Mesothelial cell of epicardium (in vitro differentiated cells): ENCODE measurements at places on chromosomes 1 and 21.

DNA sequence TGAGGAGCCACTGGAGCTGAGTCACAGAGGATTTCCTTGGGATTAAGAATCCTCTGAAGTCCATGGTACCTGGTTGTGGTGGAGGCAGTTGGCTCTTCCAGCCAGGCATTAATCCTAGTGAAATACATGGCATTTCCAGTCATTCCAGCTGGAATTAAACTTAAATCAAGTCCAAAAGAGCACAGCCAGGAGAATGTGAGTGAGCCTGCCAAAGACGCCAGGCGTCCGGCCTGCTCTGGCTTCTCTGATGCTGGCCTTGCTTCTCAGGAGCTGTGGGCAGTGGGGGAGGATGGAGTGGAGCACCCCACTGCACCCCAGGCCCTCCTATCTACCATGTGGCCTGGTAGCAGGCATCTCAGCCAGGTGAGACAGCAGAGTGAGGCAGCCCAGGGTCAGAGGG lies 23.4 kb upstream of the TENT5C start:
- no peaks in the 10 kb centered on the region for H3K4me1 ChIP-seq
- no peaks in the 10 kb centered on the region for H3K27me3 ChIP-seq
- no peak for DNase-seq
- no peak overlapping the region for H3K4me3 ChIP-seq

DNA sequence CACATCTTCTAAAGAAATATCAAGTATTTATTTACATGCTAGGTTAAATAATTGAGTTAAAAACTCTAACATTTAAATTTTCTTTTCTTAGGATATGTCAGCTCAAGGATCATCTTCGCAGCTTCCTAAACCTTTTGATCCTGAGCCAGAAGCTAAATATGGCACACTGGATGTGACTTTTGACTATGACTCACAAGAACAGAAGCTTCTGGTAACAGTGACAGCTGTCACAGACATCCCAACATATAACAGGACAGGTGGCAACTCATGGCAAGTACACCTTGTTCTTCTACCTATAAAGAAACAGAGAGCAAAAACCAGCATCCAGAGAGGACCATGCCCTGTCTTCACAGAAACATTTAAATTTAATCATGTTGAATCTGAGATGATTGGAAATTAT lies 132.7 kb upstream of the SERTAD4 start:
- DNase-seq, result no peak
- H3K27ac ChIP-seq, result no peak overlapping the region
- no peak overlapping the region for H3K4me3 ChIP-seq

- no peak for DNase-seq
- H3K27me3 ChIP-seq, result peaks cover 2% of the 10 kb centered on the region
- H3K4me3 ChIP-seq, result no peak overlapping the region
- no peaks in the 10 kb centered on the region for H3K36me3 ChIP-seq
These were observed 9.5 kb upstream of the PIGR start for GRCh38 chr1:206955476-206956451.

DNA sequence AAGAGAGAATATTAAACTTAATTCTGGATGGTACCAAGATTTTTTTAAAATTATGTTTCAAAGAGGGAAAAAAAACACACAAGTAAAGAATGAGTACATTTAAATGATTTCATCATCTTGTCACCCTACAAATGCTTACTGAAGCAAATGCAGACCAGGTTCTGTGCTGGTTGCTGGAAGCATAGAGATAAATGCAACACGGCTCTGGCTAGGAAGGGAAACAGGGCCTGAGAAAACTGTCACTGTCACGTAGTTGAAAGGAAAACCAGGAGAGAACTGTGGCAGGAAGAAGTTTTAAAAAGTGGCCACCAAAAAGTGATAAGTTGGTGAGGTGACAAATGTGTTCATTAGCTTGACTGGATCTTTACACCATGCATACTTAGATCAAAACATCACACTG lies 336.9 kb upstream of the NFIA start:
- H3K36me3 ChIP-seq, result no peaks in the 10 kb centered on the region
- H3K27me3 ChIP-seq, result peaks cover 1% of the 10 kb centered on the region
- no peak for DNase-seq
- H3K4me3 ChIP-seq, result no peak overlapping the region
- peaks cover 12% of the 10 kb centered on the region for H3K4me1 ChIP-seq
- H3K27ac ChIP-seq, result peak overlapping the region; percentile 20

- H3K27me3 ChIP-seq, result no peaks in the 10 kb centered on the region
- H3K4me1 ChIP-seq, result peaks cover 12% of the 10 kb centered on the region
- H3K4me3 ChIP-seq, result no peak overlapping the region
- DNase-seq, result no peak
These were observed 11.3 kb upstream of the MARK1 start for GRCh38 chr1:220516722-220517042.

GRCh38 chr1:105100102-105100501 lies 1350.4 kb downstream of the AMY1C start:
- H3K4me3 ChIP-seq, result no peak overlapping the region
- no peak for DNase-seq
- H3K27me3 ChIP-seq, result no peaks in the 10 kb centered on the region
- H3K4me1 ChIP-seq, result peaks cover 2% of the 10 kb centered on the region
- no peaks in the 10 kb centered on the region for H3K36me3 ChIP-seq
- no peak overlapping the region for H3K27ac ChIP-seq

GRCh38 chr1:47209091-47209490 lies 19.3 kb upstream of the PDZK1IP1 start:
- no peak overlapping the region for H3K27ac ChIP-seq

- peaks cover 6% of the 10 kb centered on the region for H3K36me3 ChIP-seq
- no peak overlapping the region for H3K27ac ChIP-seq
- H3K4me1 ChIP-seq, result peaks cover 21% of the 10 kb centered on the region
- H3K27me3 ChIP-seq, result no peaks in the 10 kb centered on the region
- no peak overlapping the region for H3K4me3 ChIP-seq
These were observed 864.3 kb upstream of the ADAMTS5 start for GRCh38 chr21:27831177-27831576.

DNA sequence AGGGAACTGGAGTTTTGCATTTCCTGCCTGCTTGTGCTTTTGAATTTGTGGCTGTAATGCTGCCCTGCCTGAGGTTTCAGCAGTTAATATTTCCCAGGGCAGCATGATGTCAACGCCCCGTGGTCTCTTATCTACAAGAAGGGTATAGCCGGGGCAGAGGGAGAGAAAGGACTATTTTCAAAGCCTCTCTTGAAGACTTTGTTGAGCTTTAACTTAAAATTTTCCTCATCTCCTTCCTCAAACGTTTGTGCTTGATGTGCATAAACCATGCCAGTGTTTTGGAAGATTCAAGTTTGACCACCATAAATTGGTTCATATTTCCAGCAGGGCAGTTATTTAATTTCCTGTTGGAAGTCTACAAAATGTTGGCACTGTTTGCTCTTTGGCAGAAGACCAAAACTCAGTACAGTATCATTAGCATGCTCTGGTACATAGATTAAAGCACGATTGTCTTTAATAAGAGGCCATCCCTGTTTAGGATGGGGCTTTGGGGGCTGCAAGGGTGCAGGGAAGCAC lies 43.4 kb downstream of the ROR1 start:
- H3K27ac ChIP-seq, result peak overlapping the region; percentile 83
- H3K4me3 ChIP-seq, result no peak overlapping the region
- H3K4me1 ChIP-seq, result peaks cover 40% of the 10 kb centered on the region
- H3K36me3 ChIP-seq, result peaks cover 15% of the 10 kb centered on the region
- H3K27me3 ChIP-seq, result no peaks in the 10 kb centered on the region

DNA sequence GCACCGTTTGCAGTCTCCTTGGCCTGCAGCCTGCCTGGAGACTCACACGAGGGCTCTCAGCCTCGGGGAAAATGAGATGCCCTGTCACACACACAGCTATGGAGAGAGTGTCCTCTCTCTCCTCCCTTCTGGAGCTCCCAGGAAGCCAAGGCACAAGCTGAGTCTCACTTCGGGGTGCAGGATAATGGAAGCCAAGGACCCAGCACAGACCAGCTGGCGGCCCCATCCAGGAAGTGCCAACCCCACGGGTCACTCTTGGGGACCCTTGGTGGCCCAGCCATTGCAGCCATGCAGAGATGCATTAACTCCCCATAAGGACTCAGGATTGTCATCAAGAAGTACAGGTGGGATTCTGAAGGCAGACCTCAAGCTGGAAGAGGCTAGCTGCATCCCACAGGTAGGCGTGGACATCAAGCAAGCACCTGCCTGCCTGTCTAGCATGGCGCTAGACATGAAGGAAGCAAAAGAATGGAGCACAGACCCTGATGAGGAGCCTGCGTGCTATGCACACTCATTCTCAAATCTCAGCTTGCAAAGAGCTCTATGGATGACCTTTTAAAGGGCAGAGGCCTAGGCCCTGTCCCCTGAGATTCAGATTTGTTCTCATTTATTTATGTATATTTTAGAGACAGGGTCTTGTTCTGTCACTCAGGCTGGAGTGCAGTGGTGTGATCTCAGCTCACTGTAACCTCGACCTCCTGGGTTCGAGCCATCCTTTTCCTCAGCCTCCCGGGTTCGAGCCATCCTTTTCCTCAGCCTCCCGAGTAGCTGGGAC lies 49.9 kb downstream of the IRF2BP2 start:
- H3K4me3 ChIP-seq, result no peak overlapping the region
- H3K36me3 ChIP-seq, result no peaks in the 10 kb centered on the region
- no peaks in the 10 kb centered on the region for H3K27me3 ChIP-seq
- peak; percentile 25 for DNase-seq
- peaks cover 31% of the 10 kb centered on the region for H3K4me1 ChIP-seq
- H3K27ac ChIP-seq, result no peak overlapping the region

GRCh38 chr1:110197905-110198629 lies 12.0 kb upstream of the KCNC4 start:
- no peak overlapping the region for H3K27ac ChIP-seq
- no peak for DNase-seq
- H3K36me3 ChIP-seq, result no peaks in the 10 kb centered on the region
- peaks cover 6% of the 10 kb centered on the region for H3K27me3 ChIP-seq
- peaks cover 4% of the 10 kb centered on the region for H3K4me1 ChIP-seq

- peak overlapping the region; percentile 98 for H3K27ac ChIP-seq
- no peak for DNase-seq
- H3K4me1 ChIP-seq, result peaks cover 18% of the 10 kb centered on the region
- H3K27me3 ChIP-seq, result no peaks in the 10 kb centered on the region
- H3K36me3 ChIP-seq, result peaks cover 6% of the 10 kb centered on the region
These were observed 422 bp upstream of the RSBN1 start for GRCh38 chr1:113812661-113813135.

DNA sequence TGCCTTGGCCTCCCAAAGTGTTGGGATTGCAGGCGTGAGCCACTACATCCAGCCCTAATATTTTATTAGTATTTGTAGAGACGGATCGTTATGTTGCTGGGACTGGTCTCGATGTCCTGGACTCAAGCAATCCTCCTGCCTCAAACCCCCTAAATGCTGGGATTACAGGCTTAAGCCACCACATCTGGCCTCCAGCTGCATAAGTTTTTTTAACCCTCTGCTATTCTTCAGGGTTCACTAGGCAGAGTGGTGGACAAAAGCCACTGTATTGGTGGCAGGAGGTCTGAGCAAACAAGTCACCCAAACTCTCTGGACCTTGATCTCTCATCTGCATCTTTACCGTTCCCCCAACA lies 10.1 kb upstream of the CLIC4 start:
- no peaks in the 10 kb centered on the region for H3K27me3 ChIP-seq
- peak overlapping the region; percentile 90 for H3K27ac ChIP-seq
- H3K4me3 ChIP-seq, result no peak overlapping the region
- no peak for DNase-seq
- no peaks in the 10 kb centered on the region for H3K36me3 ChIP-seq

DNA sequence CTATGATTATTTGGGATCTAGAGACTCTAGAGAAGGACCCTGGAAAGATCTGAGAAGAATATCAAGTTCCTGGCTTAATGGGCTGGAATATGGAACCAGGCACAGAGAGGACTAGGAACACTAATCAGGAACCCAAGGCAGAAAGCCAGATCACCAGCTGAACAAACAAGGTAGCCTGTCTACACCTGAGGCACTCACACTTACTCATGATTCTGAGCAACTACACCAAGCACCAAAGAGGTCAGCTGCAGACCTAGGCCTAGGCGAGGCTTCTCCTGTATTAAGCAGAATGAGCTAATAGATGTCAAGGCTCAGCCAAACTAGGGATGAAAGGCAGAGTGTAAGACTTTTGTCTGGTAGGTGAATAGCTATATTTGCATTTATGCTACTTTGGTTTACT lies 368.1 kb downstream of the LTN1 start:
- H3K4me3 ChIP-seq, result no peak overlapping the region
- peaks cover 14% of the 10 kb centered on the region for H3K36me3 ChIP-seq
- no peak for DNase-seq
- H3K27me3 ChIP-seq, result no peaks in the 10 kb centered on the region
- H3K27ac ChIP-seq, result no peak overlapping the region

- no peaks in the 10 kb centered on the region for H3K27me3 ChIP-seq
- H3K4me3 ChIP-seq, result no peak overlapping the region
- no peaks in the 10 kb centered on the region for H3K36me3 ChIP-seq
- DNase-seq, result no peak
- H3K4me1 ChIP-seq, result peaks cover 22% of the 10 kb centered on the region
These were observed 128.0 kb downstream of the PSMG1 start for GRCh38 chr21:39055167-39055767.

DNA sequence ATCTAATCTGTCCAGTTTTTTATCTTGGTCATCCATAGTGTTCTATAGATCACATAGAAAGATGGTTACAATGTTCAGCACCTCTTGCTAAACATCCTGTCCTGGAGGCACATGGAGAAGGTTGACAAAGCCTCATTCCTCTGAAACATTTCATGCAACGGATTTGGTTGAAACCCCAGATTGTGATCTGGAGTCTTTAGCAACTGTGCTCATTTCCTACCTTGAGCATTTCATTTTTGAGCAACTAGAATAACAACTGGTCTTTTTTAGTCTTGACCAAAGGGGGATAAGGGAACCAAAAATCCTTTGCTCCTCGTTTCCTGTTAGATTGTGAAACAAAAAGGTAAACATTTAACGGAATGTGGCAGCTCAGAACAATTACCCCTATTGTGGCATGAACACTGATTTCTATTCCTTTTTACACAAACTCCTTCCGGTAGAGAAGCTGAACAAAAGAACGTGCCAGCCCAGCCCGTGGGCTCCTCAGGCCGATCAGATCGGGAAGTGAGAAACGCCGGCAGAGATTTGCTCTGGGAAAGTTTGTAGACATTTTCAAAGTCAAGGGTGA lies 94.7 kb upstream of the ERRFI1 start:
- H3K27me3 ChIP-seq, result no peaks in the 10 kb centered on the region
- H3K4me3 ChIP-seq, result no peak overlapping the region
- H3K27ac ChIP-seq, result peak overlapping the region; percentile 96
- H3K36me3 ChIP-seq, result peaks cover 19% of the 10 kb centered on the region

- no peak overlapping the region for H3K4me3 ChIP-seq
- DNase-seq, result no peak
- H3K27ac ChIP-seq, result no peak overlapping the region
- no peaks in the 10 kb centered on the region for H3K36me3 ChIP-seq
These were observed 6.7 kb upstream of the NPHP4 start for GRCh38 chr1:5998906-5999301.
